Fibroblast of skin of right biceps (primary cell): ENCODE measurements at places on chromosomes 2 and 18.

DNA sequence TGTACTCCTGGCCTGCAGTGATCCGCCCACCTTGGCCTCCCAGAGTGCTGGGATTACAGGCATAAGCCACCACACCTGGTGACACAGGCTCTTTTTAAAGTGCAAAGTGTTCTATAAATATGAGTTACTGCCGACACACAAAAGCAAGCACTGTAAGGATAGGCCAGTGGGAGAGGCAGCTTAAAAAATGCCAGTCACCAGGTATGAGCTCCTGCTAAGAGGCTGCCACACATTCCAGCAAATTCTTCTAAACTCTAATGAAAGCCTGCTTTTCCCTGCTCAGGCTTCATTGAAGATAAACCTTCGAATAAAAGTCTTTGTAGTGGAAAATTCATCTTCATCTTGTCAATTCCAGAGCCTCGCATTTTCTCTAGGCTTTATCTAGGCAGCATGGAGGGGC, 203.0 kb upstream of the PID1 start:
- no peak for DNase-seq

- no peak for DNase-seq
These were observed 158.4 kb downstream of the ATP9B start for GRCh38 chr18:79227621-79228020.

- no peak for DNase-seq
These were observed 99.1 kb downstream of the HRH4 start for GRCh38 chr18:24559526-24559925.

DNA sequence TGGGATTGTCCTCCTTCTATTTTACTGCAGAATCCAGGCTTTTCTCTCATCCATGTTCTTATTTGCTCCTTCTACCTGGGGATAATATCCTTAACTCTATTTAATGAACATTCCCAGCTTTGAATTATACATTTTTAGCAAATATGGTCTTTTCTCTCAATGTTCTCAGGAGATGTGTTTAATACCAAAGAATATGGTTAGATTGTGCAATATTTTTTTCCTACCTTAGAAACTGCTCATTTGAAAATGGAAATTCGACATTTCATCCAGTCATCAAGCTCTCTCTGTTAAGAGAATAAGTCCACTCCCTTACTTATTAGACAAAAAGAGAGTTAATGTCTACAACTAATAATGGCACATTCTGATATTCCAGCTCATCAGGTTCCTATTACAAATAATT, 160.4 kb upstream of the GULP1 start:
- DNase-seq = no peak

DNA sequence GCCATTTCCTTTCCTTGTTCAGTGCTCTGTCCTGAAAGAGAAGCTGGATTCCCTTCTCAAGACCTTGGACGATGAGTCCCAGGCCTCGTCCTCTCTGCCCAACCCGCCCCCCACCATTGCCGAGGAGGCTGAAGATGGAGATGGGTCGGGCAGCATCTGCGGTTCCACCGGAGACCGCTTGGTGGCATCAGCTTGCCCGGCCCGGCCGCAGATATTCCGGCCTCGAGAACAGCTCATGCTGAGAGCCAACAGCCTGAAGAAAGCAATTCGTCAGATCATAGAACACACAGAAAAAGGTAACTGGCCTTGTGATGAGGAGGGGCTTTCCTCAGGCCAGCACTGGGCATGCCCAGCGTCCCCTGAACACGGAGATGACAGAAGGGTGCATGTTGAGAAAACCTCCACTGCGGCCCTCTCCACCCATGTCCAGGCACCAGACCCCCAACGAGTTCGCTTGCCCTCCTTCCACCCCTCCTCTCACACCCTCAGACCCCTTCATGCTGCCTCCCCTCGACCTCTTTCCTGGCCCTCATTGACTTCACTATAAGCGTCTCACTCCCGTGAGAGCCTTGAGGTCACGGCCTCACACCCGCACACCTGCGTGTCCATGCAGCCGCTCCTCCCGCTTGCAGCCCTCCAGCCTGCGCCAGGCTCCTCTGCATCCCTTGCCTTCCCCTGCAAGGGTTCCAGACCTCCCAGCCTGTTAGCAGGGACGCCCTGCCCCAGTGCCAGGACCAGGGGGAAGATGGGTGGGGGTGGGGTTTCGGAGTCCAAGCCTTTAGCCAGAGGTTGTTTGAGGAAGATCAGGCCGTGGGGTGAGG, 95.0 kb downstream of the DGKD start:
- peak; percentile 44 for DNase-seq

- DNase-seq = no peak
These were observed 200.6 kb downstream of the WDR7 start for GRCh38 chr18:56851774-56852173.

DNA sequence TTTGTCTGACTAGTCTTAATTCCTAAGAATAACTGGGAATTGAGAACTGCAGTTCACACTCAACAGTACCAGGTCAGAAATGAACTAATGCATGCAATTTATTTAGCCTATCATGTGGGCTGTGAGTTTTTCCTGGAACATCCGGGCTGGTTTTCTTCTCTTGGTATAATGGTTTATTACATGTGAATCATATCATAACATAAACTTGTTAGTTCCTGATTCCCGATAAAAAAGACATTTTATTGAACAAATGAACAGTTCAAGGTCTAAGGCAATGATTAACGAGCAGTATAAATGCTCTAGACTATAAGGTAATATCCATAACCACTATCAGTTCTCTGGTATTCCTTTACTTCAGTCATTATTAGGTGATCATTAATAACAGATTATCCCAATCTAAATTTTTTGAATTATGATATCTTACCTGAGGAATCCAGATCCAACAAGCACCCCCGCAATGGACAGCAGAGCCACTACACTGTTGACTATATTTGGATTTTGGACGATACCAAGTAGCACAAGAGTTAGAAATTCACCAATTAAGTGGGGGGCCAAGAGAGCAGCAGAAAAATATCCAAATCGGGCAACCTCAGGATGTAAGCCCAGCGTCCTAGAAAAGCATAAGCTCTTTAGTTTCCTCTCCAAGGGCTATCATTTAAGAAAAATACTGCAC, 19.0 kb downstream of the ABCG5 start:
- DNase-seq = no peak

DNA sequence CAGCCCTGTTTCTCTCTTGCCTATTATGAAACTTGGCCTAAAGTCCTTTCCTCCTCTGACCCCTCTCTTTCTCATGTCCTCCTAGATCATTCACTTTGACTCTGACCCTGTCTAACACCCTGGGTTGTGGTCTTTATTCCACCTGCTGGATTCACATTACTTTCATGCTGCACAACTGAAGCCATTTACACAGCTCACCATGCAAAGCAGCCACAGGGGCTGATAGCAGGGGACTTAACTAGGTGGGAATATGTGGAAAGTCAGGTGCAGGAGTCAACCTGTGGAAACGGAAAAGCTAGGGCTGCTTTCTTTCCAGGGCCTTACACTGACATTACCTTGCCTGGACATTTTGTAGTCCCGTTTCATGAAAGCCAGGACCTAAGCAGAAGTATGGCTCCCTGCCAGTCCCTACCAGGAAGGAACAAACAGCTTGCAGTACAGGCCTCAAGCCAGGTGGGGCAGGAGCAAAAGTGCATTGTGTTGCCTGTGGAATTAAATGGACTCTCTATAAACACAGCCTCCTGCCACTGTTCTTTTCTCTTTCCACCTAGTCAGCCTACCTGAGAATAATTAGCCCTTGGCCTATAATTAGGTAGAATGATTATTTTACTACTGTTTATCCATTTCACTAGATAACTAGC, 11.8 kb downstream of the MAPRE3 start:
- no peak for DNase-seq

GRCh38 chr2:60834270-60834717, 47.1 kb upstream of the REL start:
- no peak for DNase-seq

- no peak for DNase-seq
These were observed 81.3 kb downstream of the ANKRD12 start for GRCh38 chr18:9217743-9218451.

- no peak for DNase-seq
These were observed 94.7 kb downstream of the ARMC9 start for GRCh38 chr2:231293163-231293562.

- no peak for DNase-seq
These were observed 13.2 kb upstream of the ILKAP start for GRCh38 chr2:238216651-238217184.

- peak; percentile 51 for DNase-seq
These were observed 27.8 kb downstream of the ANO7 start for GRCh38 chr2:241216211-241216761.

- DNase-seq = no peak
These were observed 176.1 kb downstream of the VAPA start for GRCh38 chr18:10089881-10090280.

- no peak for DNase-seq
These were observed 139.9 kb downstream of the MYT1L start for GRCh38 chr2:2191110-2191707.

GRCh38 chr18:51028201-51028805, 1.7 kb upstream of the SMAD4 start:
- DNase-seq = peak; percentile 21

- peak; percentile 88 for DNase-seq
These were observed 197.5 kb downstream of the IRS1 start for GRCh38 chr2:226601881-226602662.

- DNase-seq = no peak
These were observed 143.0 kb downstream of the ABCA12 start for GRCh38 chr2:214995409-214995808.

GRCh38 chr2:97645112-97645694, 659 bp upstream of the COX5B start:
- DNase-seq = peak; percentile 9

DNA sequence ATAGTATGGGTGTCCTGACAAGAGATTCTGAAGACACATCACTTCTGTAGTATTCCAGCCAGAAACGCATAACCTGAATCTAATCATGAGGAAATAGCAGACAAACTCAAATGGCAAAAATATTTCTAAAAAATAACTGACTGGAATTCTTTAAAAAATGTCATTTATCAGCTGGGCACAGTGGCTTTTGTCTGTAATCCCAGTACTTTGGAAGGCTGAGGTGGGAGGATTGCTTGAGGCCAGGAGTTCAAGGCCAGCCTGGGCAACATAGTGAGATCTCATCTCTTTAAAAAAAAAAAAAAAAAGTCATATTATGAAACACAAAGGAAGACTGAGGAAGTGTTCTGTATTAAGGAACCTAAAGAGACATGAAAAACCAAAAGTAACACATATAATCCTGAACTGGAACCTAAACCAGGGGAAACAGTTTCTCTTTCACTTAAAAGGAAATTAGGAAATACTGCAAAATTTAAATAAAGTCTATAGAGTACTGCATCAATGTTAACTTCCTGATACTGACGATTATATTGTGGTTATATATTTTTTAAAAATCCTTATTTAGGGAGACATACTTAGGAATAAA, 29.9 kb downstream of the SESTD1 start:
- no peak for DNase-seq

- DNase-seq = no peak
These were observed 103.8 kb downstream of the TMEFF2 start for GRCh38 chr2:192090911-192091310.

GRCh38 chr2:66539452-66539851, 104.5 kb downstream of the MEIS1 start:
- DNase-seq = peak; percentile 84

GRCh38 chr2:105052773-105053172, 14.9 kb downstream of the MRPS9 start:
- DNase-seq = no peak
